ENCODE measurements at places on chromosomes 7 and 10.

DNA sequence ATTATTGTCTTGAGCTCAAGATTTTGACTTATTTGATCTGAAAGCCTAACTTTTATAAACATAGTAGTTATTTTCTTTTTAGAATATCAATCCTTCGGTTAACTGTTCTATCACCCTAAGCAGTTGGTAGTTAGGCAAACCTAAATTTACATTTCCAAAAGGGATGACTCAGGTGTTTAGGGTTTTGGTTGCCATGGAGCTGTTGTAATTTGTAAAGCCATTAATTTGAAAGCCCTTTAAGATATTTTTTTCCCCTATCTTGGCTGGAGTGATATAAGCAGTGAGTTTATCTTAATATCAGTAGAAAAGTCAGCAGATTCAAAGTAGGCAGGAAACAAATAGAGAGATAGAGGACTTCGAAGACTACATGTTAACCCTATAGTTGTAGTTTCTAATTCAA, 1472.6 kb upstream of the CELF2 start:
- no peak for DNase-seq

- no peak for DNase-seq
Measured at GRCh38 chr7:122919643-122920181, 33.5 kb upstream of the CADPS2 start.

DNA sequence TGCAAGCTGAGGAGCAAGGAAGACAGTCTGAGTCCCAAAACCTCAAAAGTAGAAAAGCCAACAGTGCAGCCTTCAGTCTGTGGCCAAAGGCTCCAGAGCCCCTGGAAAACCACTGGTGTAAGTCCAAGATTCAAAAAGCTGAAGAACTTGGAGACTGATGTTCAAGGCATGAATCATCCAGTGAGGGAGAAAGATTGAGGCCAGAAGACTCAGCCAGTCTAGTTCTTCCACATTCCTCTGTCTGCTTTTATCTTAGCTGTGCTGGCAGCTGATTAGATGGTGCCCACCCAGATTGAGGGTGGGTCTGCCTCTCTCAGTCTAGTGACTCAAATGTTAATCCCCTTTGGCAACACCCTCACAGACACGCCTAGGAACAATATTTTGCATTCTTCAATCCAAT, 20.1 kb upstream of the MDFIC start:
- DNase-seq: no peak

GRCh38 chr10:88792661-88793060, 9.9 kb upstream of the LIPM start:
- no peak for DNase-seq

DNA sequence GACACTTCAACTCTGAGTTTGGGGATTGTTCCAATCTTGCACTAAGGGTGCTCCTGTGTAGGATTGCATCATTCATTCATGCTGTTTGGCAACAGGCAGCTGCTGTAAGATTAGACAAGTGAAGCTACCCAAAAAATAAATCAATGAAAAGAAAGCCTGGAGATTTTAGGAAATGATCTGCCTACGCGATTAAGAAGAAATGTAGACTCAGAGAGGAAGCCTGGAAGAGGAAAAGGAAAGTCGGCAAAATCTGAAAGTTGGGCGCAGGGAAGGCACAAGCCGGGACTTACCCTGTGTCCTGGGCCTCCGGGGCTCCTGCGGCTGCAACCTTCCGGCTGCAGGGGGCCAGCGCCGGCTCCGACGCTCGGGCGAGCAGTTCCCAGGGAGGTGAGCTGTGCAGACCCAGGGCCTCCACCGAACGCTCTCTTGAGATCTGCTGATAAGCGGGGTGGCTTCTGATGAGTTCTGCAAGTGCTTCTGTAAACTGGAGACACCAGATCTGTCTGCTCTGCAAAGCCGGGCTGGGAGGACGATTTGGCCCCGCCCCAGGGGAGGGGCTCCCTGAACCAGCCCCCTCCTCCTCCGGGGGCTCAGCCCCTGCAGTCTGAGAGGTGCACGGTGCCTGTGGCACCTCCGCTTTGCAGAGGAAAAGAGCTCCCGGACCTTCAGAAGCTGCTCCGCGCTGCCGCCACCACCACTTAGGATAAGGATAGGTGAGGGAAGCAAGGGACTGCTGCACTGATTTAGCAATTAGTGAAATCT, 17.4 kb downstream of the PSPH start:
- peak; percentile 21 for DNase-seq

- no peak for DNase-seq
Measured at GRCh38 chr10:127945341-127945758, 38.4 kb downstream of the PTPRE start.

DNA sequence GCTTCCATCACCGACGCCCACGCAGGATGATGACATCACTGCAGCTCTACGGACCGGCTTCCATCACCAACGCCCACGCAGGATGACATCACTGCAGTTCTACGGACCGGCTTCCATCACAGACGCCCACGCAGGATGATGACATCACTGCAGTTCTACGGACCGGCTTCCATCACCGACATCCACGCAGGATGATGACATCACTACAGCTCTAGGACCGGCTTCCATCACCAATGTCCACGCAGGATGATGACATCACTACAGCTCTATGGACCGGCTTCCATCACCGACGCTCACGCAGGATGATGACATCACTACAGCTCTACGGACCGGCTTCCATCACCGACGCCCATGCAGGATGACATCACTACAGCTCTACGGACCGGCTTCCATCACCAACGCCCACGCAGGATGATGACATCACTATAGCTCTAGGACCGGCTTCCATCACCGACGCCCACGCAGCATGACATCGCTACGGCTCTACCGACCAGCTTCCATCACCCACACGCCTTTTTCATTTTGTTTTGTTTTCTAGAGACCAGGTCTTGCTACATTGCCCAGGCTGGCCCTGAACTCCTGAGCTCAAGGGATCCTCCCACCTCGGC, 29.5 kb downstream of the GPER1 start:
- no peak for DNase-seq

DNA sequence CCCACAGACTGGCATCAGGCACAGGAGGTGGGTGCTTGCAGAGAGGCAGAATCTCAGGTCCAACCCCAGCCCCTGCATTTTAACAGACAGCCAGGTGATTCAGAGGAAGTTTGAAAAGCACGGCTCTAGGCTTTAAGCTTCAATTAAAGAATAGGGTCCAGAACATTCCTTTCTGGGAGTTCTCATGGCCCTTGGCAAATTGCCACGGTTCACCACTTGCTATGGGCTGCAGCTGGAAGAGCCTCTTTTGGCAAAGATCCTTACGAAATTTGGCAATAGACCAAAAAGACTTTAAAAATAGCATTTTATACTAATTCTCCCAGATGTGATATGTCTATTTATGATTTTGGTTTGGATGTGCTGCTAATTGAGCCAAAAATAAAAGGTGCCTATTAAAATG, 148.1 kb downstream of the ITGA8 start:
- DNase-seq: no peak
